Stimulated activated CD4-positive, alpha-beta T cell treated with anti-CD3 and anti-CD28 coated beads, Interleukin-4, amount 100 ng/mL, for 24 hours (primary cell): ENCODE measurements at places on chromosomes 16 and 17.

- DNase-seq = no peak
Measured at GRCh38 chr17:286571-286970, 66.0 kb downstream of the RPH3AL start.

DNA sequence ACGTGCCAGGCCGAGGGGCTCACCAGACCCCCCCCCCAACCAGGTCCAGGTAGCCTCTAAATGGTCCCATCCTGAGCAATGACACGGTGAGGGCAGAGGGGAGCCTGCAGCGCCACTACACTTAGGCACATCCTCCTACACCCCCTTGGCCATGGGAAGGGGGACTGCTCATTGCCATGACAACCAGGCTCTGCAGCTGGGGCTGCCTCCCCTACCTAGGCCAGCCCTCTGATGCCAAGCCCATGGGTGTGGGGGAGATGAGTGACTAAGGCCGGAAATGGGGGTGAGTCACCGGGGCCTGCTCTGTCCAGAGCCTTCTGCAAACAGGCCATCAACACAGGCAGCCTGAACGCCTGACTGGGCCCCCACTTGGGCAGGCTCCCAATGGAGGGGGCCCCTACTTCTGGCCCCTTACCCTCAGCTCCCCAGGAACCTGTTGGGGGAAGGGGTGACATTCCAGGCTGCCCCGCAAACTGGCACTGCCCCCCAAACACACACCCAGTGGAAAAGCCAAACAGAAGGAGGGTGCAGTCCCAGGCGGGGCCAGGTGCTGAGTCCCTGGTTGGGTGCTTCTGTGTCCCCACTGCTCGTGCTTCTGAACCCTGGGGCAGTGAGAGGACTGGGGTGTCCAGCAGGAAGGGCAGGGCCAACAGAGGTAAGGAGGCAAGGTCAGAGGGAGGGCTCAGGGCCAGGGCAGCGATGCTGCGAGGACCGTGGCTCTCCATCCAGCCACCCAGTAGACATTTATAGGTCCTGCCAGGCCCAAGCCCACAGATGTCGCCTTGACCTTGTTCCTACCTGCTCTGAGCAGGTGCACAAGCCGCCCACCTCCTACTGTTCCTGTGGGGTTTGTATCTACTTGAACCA is 8.2 kb downstream of the PLCD3 start:
- DNase-seq = no peak

GRCh38 chr17:77184474-77184873 is 43.7 kb downstream of the SEC14L1 start:
- DNase-seq = no peak

DNA sequence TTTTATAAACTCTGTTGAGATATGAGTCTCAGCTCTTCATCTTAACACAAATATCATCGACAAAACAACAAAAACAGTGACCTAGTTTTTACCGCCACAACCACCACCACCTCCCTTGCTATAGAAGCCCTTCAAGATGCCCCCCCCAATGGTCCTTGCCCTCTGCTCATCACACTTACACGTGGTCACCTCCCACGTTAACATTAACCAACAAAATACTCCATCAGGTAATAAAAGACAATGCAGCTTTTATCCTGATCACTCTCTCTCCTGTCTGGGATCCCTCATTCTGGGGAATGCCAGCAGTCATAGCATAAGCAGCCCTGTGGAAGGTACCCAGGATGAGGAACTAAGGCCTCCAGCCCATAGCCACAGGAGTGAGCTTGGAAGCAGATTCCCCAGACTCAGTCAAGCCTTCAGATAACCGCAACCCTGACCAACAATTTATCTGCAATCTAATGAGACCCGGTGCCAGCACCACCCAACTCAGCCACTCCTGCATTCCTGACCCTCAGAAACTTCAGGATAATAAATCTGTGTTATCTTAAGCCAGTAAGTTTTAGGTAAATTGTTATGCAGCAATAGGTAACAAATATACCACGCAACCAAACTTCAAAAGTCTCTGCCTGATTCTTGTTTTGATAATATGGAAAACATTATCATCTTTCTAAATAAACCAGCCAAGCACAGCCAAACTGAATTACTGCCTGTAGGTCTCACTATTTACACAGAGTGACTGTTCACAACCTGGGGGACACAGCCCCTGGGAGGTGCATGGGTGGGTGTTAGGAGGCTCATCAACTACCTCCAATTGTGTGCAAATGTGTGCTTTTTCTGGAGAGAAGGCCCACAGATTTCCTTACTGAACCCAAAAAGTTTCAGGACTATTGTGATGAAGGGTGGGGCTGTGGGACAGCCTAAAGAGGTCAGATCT is 6.1 kb downstream of the PECAM1 start:
- DNase-seq = no peak

DNA sequence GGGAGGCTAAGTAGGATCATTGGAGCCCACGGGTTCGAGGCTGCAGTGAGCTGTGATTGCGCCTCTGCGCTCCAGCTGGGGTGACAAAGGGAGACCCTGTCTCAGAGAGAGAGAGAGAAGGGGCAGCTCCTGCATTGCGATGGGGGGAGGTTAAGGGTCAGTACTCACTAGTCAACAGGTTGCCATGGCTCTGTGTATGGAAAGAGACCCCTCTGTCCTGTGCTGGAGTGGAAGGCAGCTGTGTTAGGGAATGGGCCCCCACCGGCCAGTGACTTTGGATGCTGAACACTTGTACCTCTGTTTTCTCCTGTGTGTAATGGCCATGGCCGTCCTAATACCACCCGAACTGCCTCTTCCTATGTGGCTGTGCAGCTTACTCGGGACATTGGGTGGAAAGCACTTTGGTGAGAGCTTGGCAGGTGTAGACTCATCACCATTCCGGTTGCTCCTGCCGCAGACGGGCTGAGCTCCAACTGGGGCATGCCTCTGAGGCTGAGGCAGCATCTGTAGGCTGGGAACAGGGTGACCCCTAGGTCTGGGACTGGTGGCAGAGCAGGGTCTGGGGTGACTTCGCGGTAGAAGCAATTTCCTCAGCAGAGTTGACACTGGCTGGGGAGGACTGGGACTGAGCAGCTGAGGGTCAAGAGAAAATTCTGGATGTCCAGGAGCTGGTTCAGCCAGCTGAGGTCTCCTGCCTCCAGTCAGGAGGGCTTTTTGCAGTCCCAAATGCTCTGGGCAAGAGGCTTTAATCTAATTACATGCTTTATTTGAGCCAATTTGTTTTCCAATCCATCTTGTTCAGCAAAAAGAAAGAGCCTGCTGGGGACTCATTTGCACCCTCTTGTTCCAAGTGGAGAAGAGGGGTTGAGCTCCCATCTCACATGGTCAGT is 184.5 kb downstream of the NTN1 start:
- DNase-seq = no peak

DNA sequence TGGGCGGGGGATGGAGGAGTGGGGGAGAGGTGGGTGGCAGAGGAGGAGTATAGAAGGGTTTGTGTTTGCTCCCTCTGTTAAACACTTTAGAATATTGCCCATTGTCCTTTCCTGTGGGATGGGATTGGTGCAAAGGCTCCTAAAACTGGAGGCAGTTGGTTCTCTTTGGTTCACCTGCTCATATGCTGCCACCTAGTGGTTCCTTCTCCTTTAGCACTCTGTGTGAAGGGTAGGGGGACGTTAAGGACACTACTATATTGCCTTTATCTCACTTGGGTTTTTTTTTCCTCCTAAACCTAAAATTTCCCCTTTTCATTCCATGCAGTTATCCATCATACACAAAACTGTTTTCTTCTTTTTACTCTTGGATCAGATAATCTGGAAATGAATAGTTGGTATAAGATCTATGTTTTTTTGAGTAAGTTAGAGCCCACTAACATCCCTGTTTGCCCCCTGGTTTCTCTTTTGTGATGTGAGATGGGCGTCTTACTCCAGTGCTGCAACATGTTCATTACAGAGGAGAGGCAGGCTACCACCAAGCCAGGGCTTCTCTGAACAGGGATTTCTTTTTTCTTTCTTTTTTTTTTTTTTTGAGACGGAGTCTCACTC is 23.8 kb downstream of the SNX11 start:
- peak; percentile 65 for DNase-seq

DNA sequence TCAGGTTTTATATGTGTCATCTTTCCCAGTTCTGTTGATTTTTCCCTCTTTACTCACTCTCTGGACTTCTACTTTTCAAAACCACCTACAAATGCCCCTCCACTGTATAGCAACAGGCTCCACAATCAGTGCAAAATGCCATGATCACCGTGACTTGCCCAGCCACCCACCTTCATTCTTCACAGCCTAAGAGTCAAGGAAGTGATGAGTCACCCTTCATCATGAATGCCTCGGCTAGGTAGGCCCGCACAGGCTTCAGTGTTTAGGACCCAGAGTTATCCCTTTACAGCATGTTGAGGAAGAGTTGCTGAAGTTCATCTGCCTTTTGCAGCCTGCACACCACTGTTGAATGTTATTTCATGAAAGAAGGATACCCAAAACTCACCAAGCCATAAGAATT is 158.6 kb downstream of the PMP22 start:
- no peak for DNase-seq

- DNase-seq = no peak
Measured at GRCh38 chr17:82028966-82029365, 2.5 kb upstream of the RAC3 start.

- DNase-seq = no peak
Measured at GRCh38 chr17:64250233-64250835, 12.7 kb downstream of the TEX2 start.

- DNase-seq = no peak
Measured at GRCh38 chr17:64775701-64776570, 113.8 kb upstream of the SMURF2 start.

DNA sequence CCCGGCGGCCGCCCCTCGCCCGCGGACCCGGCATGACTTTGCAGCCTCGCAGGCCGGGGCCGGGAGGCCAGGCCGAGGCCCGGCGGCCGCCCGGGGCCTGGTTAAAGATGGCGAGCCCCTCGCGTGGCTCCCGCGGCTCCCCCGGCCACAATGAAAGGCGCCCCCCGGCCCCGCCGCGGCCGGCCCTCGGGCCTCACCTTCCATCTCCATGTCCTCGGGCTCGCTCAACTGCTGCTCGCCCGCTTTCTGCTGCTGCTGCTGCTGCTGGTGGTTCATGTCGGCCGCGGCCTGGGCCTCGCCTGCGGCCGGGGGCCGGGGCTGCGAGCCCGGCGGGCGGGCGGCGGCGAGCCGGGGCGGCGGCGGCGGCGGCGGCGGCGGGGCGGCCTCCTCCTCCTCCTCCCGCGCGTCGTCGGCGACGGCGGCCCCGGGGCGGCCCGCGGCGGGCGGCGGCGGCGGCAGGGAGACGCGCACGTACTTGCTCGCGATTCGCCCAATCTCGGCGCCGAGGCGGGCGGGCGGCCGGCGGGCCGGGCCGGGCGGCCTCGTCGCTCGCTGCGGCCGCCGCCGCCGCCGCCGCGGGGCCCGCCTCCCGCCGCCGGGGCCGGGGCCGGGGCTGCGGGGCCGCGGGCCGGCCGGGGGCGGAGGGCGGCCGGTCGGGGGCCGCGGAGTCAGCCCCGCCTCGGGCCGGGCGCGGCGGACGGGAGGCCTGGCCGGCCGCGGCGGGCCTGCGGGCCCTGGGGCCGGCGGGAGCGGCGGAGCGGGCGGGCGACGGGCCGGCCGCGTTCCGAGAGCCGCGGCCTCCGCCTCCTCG is 491 bp downstream of the USP7 start:
- no peak for DNase-seq

DNA sequence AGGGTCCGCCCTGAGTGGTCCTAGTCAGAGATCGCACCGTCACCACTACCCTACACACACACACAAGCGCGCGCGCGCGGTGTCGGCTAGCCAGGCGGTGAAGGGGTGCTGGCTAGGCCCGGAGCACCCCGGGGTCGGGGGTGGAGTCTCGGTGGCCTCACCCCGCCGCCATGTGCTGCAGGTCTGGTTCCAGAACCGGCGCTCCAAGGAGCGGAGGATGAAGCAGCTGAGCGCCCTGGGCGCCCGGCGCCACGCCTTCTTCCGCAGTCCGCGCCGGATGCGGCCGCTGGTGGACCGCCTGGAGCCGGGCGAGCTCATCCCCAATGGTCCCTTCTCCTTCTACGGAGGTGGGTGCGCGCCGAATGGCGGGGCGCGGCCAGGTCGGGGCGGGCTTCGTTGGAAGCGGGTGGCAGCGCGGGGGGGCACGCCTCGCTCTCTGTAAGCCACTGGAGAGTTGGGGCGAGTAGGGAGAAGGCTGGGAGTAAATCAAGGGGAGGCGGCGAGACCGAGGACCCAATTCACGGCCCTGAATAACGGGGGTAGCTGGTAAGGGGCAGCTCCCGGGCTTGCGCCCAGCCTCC is 4.8 kb downstream of the LHX1 start:
- DNase-seq = no peak

DNA sequence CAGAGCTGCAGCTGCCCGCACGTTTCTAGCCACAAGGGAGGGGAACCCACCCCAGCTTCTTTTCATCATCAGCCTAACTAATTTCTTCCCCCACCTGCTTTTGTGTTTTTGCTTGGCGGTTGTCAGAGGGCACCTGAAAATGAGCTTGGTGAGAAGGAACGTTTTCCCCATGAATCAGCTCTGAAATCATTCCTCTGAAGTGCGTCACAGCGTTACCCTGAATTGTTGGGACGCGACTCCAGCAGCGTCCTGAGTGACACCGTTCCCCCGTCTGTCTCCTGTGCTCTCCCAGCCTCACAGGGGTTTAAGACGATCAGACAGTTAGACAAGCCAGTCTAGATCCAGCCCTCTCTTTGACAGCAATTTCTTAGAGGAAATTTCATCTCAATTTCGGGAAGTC is 722.9 kb upstream of the EEF2KMT start:
- no peak for DNase-seq

DNA sequence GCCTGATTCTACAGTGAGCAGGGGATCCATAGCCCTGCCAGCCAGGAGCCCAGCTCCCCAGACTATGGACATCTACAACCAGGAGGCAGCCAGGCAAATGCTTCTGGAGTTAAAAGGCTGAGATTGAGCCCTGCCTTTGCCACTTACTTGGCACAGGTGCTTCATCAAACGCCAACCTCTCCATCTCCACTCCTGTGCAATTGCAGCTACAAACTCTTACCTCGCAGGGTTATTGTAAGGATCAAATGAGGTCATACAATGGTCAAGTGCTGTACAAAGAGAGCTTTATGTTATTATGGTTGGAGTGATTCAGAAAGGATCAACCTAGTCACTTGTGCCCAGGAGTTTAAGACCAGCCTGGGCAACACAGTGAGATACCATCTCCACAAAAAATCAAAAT is 9.8 kb upstream of the MYO18A start:
- DNase-seq = no peak

- DNase-seq = no peak
Measured at GRCh38 chr16:75287708-75288107, 36.3 kb upstream of the BCAR1 start.

DNA sequence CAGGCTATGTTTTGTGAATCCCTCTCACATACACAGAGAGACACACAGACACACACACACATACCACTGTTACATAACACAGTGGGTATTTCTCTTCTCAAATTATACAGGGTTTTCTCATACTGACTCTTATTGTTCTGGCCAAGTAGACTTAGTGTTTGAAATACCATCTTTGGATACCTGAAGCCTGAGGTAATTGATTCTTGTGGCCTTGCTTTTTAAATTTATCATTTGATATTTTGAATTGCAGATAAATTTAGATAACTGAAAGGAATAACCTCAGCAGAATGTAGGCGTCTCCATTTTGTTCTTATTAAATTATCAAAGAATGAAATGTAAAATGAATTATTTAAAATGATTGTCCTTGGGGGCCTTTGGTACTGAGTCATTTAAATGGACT is 223.8 kb downstream of the LGALS9B start:
- no peak for DNase-seq
